Activated CD8-positive, alpha-beta memory T cell treated with anti-CD3 and anti-CD28 coated beads for 1 hour (primary cell): ENCODE measurements at places on chromosomes 16 and 17.

DNA sequence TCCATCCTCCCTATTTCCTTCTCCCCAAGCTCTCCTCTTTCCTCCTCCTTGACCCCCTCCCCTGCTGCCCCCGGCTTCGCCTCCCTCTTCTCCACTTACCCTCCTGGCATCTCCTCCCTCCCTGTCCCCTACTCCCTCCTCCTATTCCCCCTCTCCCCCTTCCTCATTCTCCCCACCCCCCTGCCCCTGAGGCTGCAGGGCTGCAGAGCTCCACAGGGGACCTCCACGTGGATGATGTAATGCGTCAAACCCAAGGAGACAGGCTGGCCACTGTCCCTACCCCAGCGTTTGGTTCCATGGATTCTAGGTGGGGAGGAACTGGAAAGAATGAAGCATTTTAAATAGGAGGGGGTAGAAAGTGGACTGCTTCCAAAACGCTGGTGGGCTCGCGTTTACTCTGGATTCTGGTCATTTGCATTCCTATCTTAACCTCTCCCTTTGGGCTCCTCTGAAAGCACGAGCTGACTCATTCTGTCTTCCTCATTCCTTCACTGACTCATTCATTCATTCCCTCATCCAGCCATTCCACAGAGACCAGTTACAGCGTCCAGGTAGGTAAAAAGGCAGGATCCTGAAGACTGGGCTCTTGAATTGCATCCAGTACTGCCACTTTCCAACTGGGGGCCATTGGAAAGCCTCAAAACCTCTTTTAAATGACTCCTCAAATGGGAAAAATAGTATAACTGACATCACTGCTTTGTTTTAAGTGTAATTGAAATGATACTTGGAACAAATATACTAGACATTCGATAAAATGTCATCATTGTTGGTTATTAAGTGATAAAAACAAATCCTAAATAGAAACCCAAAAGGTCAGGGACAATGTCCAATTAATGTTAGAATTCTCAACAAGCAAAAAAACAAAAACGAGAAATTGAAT is 943 bp upstream of the COTL1 start:
- no peak for DNase-seq

DNA sequence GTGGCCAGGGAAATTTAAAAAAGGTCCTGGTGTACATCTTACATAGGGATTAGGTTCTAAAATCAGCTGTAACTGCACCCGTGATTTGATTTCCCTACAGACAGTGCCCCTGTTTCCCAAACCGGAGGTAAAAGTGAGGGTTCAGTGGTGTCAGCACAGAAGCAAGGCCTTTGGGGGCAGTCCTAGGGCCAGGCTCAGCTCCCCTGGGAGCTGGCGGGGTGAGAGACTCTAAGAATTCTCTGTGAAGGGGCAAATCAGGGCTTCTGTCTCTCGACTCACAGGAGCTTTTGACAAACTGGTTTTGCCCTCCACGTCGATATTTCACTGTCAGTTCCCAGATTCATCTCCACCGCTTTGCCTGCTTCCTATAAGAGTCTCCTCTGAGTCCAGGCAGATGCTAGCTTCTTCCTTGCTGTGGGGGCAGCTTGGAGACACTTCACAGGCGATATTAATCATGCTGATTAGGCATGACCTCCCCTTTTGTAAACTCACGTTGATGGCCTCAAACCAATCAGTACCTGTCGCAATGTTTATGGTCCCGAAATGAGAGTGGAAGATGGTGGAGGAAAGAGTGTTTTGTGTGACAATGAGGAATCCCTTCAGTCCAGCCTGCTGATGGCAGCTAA is 234.2 kb upstream of the TOX3 start:
- no peak for DNase-seq

- DNase-seq = no peak
These were observed 90.6 kb upstream of the HAS3 start for GRCh38 chr16:69014811-69015210.

DNA sequence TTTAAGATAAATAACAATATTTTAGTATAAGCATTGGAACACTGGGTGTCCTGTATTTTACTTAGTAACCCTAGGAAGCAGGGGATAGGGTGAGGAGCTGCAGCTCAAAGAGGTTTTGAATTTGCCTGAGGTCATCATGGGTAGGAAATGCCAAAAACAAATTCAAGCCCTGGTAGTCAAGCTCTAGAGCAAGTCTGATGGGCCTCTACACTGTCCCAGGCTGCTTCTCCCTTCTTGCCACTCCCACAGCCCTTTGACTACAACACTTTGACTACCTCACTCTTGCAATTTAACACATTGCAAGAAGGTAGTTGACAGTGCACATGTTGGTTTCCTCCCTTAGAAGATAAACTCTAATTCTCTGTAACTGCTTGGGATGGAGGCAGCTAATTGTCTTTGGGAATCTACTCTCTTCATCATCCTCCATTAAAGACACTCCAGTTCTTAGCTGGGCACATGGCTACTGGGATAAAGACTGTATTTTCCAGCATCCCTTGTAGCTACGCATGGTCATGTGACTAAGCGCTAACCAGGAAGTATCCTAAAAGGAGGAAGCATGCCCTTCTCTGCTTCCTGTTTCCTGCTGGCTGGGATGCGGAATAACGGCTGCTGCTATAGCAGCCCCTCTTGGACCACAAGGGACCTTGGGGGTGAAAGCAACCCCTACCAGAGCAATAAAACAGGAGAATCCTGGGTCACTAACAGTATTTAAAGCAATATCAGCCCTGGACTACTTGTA is 30.7 kb upstream of the SSTR2 start:
- DNase-seq = no peak

DNA sequence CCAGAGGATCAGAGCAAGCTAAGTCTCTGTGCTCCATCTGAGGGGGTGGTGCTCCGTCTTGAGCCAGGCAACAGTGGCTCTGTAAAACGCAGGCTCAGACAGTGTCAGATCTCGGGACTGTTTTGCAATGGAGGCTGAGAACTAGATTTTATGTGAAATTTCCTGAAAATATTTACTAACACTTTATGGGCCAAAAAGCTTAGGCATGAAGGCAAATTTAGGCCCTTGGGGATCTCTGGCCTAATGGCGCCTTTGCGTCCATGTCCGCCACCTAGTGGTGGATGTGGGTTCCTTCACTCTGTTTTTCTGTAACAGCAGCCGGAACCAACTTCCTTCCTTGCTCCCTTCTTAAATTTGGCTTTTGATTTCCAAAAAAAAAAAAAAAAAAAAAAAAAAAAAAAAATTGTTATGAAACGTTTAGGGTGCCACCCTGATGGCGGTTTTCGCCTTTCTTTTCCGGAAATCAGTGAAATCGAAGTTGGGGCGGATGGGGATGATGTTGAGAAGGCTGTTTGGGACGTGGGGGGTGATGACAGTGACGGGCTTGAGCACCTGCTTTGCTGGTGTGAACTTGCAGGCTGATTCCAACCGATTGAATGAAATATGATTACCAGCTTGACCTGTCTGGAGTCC is 14.0 kb upstream of the ELAC2 start:
- DNase-seq = peak; percentile 21

GRCh38 chr17:47220531-47220999 is 11.4 kb downstream of the MYL4 start:
- no peak for DNase-seq

DNA sequence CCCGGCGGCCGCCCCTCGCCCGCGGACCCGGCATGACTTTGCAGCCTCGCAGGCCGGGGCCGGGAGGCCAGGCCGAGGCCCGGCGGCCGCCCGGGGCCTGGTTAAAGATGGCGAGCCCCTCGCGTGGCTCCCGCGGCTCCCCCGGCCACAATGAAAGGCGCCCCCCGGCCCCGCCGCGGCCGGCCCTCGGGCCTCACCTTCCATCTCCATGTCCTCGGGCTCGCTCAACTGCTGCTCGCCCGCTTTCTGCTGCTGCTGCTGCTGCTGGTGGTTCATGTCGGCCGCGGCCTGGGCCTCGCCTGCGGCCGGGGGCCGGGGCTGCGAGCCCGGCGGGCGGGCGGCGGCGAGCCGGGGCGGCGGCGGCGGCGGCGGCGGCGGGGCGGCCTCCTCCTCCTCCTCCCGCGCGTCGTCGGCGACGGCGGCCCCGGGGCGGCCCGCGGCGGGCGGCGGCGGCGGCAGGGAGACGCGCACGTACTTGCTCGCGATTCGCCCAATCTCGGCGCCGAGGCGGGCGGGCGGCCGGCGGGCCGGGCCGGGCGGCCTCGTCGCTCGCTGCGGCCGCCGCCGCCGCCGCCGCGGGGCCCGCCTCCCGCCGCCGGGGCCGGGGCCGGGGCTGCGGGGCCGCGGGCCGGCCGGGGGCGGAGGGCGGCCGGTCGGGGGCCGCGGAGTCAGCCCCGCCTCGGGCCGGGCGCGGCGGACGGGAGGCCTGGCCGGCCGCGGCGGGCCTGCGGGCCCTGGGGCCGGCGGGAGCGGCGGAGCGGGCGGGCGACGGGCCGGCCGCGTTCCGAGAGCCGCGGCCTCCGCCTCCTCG is 491 bp downstream of the USP7 start:
- DNase-seq = no peak

- DNase-seq = no peak
These were observed 4.3 kb upstream of the RHBDL3 start for GRCh38 chr17:32261417-32261736.

DNA sequence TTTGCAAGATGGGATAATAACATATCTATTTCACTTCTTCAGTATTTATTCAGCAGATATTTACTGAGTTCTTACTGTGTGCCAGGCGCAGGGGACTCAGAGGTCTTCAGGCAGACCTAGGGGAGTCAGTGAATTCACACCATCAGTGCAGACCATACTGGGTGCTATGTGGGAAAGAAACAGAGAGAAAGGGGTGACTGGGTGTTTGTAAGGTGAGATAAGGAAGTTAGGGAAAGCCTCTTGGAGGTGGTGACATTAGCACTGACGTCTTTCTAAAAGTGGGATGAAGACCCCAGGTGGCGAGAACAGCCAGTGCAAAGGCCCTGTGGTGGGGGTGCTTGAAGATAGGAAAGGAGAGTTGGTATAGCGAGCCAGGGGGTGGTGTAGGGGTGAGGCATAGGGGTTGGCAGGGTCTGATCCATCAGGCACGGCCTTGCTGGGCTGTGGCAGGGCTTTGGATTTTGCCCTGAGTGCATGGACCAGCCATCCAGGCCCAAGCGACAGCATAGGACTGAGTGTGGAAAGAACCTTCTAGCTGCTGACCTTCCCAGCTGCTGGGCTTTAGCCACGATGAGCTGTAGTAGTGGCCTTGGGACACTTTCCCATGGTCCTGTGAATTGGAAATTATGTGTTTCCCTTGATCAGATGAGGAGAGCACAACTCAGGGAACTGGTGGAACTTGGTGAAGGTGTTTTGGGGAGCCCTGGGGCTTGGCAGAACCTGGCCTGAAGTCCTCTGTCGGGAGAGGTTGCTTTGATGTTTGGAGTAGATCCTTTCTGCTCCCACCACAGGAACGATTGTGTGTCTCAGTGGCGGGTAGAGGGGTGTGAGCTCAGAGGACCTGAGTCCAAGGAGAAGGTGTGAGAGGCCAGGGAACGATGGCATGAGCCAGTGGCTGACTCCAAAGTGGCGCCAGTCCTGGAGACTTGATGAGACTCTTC is 3.9 kb upstream of the SOCS1 start:
- DNase-seq = no peak

GRCh38 chr16:21264571-21265036 is 13.5 kb downstream of the CRYM start:
- no peak for DNase-seq

DNA sequence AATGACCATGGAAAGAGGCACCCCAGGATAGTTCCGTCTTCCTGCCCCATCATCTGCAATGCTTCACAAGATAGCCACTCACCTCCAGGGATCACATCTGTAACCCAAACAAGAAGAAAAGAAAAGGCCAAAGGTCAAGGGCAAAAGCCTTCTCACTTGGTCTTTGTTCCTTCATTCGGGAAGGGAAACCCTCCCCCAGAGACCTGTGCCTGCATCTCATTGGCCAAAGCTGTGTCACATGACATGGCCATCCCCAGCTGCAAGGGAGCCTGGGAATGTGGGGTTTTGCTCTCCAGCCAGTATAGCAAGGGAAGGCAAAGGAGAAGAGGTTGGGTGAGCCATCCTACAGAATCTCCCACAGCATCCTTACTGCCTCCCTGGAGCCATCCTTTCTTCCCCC is 47.9 kb downstream of the NOL11 start:
- no peak for DNase-seq

DNA sequence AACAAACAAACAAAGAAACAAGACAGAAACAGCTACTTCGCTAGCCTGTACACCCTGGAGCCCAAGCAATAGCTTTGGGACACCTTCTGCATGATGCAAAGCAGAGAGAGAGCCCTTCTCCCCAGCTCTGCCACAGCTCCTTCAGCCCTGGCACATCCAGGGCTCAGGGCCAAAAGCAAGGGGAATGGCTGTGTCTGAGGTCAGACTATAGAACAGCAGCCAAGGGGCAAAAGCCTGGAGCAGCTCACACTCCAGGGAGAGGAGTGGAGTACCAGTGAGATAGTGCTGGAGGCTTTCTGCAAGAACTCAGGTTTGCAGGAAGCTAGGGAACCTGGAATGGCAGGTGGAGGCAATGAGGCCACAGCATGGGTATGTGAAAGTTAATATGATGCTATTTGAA is 11.6 kb upstream of the SEPHS2 start:
- DNase-seq = no peak

- no peak for DNase-seq
These were observed 17.7 kb downstream of the SLC7A6 start for GRCh38 chr16:68282064-68282452.

DNA sequence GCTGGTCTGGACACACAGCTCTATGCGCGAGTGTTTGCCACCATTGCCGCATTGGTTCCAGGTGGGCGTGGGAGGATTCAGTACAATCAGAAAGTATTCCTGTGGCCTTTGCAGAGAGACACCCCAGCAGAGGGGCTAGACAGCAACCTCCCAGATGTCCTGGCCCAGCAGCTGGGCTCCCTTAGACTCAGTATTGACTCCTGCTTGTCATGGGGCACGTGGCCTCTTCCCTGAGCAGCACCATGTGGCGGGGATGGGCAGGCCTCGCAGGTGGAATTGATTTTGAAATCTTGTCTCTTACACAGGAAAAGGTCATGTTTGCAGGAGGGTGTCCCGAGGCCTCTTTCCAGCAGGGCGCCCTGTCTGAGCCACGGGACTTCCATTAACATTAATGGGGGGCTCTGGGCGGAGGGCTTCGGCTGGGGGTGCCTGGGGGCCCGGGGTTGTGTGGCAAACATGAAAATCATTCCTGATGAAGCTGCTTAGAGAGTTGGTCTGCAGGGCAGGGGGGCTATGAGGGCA is 96.4 kb downstream of the C16orf78 start:
- no peak for DNase-seq
